Thymus (tissue), 14 donors: ENCODE measurements at places on chromosomes 2 and 18.

DNA sequence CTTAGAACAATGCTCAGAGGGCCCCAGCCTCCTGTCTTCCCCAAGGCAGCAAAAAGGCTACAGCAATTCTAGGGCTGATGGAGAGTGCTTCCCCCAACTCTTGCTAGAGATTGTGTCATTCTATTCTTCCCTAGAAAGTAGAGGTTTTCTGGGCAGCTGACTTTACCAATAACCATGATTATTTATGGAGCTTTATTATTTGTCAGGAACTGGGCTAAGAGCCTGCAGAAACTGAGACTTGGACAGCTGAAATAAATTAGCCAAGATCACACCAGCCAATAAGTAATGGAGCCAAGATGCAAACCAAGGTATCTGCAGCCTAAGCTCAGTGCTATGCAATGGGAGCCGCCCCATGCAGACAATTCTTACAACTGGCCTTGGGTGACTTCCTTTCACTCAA, 84.8 kb downstream of the CCBE1 start:
- H3K27ac ChIP-seq = no peak overlapping the region
- DNase-seq = no peak
- H3K27me3 ChIP-seq = no peaks in the 10 kb centered on the region
- H3K36me3 ChIP-seq = no peaks in the 10 kb centered on the region

DNA sequence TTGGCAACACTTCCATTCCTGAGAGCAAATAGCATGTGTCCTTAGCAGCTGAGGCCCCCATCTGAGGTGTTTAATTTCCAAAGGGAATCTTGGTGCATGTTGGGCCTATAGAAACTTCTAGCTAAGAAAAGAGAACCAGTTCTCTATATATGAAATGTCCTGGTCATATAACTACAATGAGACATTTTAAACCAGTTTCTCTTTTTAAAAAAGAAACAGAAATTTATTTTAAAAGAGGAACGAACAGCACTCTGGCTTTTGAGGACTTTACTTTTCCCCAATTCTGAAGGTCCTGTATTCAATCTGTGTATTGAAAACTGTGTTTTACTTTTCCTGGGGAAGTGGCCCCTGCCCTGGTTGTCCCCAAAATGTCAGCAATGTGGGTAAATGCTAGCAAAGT, 309.5 kb upstream of the STON1 start:
- H3K27me3 ChIP-seq = no peaks in the 10 kb centered on the region
- no peaks in the 10 kb centered on the region for H3K4me1 ChIP-seq
- no peaks in the 10 kb centered on the region for H3K36me3 ChIP-seq
- DNase-seq = no peak
- no peak overlapping the region for H3K4me3 ChIP-seq

- H3K36me3 ChIP-seq = no peaks in the 10 kb centered on the region
- no peak overlapping the region for H3K27ac ChIP-seq
- no peaks in the 10 kb centered on the region for H3K27me3 ChIP-seq
- H3K4me3 ChIP-seq = no peak overlapping the region
- DNase-seq = no peak
Measured at GRCh38 chr18:27005589-27005988, 140.1 kb upstream of the AQP4 start.

DNA sequence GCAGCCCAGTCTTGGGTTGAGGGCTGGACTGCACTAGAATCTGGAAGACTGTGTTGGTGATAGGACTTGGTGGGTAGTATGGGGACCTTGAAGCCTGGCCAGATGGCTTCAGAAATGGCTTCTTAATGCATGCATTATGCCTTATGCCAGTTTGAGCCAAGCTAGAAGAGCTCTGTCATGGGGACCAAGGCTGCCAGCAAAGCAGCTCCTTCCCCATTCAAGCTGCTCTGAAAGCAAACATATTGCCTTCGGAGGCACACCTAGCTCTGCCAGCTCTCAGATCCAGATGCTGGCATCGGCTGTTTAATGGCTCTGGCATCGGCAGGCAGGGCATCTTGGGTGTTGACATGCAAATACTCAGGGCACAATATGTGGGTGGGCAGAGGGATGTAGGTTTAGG, 59.0 kb upstream of the IGFBP5 start:
- H3K4me1 ChIP-seq = no peaks in the 10 kb centered on the region
- no peak overlapping the region for H3K27ac ChIP-seq
- no peaks in the 10 kb centered on the region for H3K27me3 ChIP-seq
- no peaks in the 10 kb centered on the region for H3K36me3 ChIP-seq

GRCh38 chr2:184006998-184007397, 591.3 kb upstream of the ZNF804A start:
- no peak for DNase-seq
- H3K36me3 ChIP-seq = no peaks in the 10 kb centered on the region
- no peak overlapping the region for H3K4me3 ChIP-seq
- H3K27me3 ChIP-seq = no peaks in the 10 kb centered on the region
- no peak overlapping the region for H3K27ac ChIP-seq
- H3K4me1 ChIP-seq = no peaks in the 10 kb centered on the region

DNA sequence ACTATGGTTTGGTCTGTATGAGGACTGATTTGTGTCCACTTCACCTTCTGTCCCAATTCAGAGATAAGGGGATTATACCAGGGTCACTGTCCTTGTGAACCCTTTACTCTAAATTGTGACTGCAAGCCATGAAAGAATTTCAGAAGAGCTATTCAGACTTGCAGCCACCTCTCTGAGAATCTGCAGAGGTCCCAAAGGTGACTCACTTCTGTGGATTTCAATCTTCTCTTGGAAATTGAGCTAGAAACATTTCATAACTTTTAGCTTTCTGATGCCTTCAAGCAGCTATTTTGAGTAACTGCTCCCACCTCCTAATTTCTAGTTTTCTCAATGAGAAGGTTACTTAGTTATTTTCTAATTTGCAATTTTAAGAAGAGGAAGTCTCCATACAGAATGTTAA, 1242.4 kb upstream of the ACVR2A start:
- no peaks in the 10 kb centered on the region for H3K36me3 ChIP-seq
- H3K27me3 ChIP-seq = no peaks in the 10 kb centered on the region
- H3K4me1 ChIP-seq = no peaks in the 10 kb centered on the region
- no peak overlapping the region for H3K27ac ChIP-seq
- DNase-seq = no peak

GRCh38 chr18:66562279-66562678, 41.6 kb downstream of the CDH19 start:
- DNase-seq = no peak
- no peak overlapping the region for H3K27ac ChIP-seq
- no peaks in the 10 kb centered on the region for H3K27me3 ChIP-seq

- no peak for DNase-seq
- H3K4me3 ChIP-seq = peak within 1 kb of the TSS; percentile 51
- H3K4me1 ChIP-seq = peaks cover 23% of the 10 kb centered on the region
- H3K36me3 ChIP-seq = no peaks in the 10 kb centered on the region
- H3K27me3 ChIP-seq = peaks cover 19% of the 10 kb centered on the region
- H3K27ac ChIP-seq = peak within 1 kb of the TSS; percentile 87
Measured at GRCh38 chr2:182866461-182867406, at the start of gene FRZB. Gene FRZB (minus strand): TSS chr2:182866637. CDS start chr2:182866552, 85 bp downstream.

DNA sequence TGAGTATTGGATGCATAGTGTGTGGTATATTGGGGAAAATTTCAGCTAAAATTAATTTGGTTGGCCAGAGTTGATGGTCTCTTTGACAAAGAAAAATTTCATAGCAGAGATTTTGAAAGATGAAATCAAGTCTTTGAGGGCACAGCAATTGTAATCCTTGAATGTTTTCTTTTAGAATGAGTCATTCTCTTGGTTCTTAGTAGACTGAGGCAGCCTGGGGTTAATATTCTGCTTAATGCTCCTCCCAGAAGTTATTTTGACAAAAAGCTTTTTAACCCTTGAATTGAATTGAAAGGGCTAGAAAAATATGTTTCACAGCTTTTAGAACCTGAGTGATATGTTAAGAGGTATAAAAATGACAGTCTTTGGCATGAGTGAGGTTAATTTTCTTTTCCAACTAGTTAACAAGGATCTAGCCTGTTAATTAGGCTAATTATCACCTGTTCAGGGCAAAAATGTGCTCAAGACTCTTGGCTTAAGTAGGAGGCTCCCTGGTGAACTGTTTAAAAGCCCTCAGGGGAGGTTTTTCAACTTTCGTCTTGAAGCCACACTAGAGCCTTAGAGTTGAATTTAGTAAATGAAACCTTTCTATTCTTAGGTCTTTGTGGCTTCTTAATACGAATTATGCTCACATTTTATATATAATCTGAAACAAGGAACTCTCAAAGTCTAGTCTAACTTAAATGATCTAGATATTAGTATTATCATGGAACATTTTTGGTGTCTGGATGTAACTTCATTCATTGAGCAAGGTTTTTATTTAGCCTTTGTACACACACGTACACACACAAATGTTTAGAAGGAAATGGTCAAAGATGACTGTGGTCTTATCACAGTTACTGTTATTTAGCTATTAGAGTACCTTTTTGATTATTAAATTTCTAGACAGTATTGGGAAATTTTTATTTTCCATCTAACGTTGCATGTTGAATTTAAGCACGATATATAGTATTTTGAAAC, 272.5 kb downstream of the ZNF407 start:
- no peak overlapping the region for H3K4me3 ChIP-seq
- no peak overlapping the region for H3K27ac ChIP-seq
- H3K27me3 ChIP-seq = no peaks in the 10 kb centered on the region
- no peaks in the 10 kb centered on the region for H3K36me3 ChIP-seq
- DNase-seq = no peak

GRCh38 chr2:28716265-28716865, 35.3 kb upstream of the PPP1CB start:
- H3K4me1 ChIP-seq = no peaks in the 10 kb centered on the region
- H3K27me3 ChIP-seq = no peaks in the 10 kb centered on the region
- H3K4me3 ChIP-seq = no peak overlapping the region
- no peaks in the 10 kb centered on the region for H3K36me3 ChIP-seq

DNA sequence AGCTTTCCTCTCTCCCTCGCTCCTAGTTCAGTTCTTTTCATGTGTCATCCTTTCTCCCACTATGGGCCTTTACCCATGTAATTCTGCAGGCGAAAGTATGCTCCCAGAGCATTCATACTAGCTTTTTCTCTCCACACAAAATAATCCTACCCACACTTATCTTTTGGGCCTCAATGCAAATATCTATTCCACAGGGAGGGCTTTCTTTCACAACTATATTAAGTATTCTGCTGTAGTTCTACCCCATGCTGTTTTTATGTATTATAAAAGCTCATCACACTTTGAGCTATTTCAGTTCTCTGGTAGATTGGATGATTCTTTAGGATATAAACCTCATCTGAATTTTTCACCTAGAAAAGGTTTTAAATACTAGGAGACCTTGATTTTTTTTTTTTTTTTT, 774.6 kb upstream of the CRIM1 start:
- no peaks in the 10 kb centered on the region for H3K27me3 ChIP-seq
- DNase-seq = no peak
- H3K4me3 ChIP-seq = no peak overlapping the region
- no peaks in the 10 kb centered on the region for H3K4me1 ChIP-seq

DNA sequence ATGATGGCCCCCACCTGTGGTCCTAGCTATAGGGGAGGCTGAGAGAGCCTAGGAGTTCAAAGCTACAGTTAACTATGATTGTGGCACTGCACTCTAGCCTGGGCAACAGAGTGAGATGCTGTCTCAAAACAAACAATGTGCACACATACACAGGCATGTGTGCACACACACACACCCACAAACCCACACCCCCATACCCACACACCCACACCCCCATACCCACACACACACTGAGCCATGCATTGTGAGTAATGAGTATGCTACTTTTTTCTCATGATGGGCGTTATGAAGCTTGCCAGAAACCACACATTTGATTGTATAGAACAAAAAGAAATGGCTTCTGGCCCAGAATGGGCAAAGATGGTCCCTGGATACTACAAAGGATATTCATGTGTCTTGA, 691.1 kb downstream of the SLC4A3 start:
- no peak for DNase-seq
- H3K4me3 ChIP-seq = no peak overlapping the region
- no peak overlapping the region for H3K27ac ChIP-seq
- H3K27me3 ChIP-seq = no peaks in the 10 kb centered on the region
- no peaks in the 10 kb centered on the region for H3K4me1 ChIP-seq
- no peaks in the 10 kb centered on the region for H3K36me3 ChIP-seq

DNA sequence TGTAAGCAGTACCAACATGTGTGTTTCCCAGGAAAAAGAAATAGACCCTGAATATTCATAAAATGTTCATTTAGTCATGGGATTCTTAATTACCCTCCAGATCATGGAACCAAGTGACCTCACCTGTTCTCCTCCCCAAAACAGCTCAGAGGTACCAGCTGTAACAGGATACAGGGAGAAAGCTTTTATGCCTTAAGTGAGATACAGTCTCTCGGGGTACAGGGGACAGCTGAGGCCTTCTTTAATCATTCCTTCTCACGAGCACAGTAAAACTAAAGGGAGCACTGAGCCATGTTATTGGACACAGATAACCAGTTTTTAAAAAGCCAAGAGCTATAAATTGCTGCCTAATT, 16.6 kb downstream of the EPHA4 start:
- no peaks in the 10 kb centered on the region for H3K27me3 ChIP-seq
- DNase-seq = no peak
- H3K4me1 ChIP-seq = no peaks in the 10 kb centered on the region
- H3K36me3 ChIP-seq = no peaks in the 10 kb centered on the region

DNA sequence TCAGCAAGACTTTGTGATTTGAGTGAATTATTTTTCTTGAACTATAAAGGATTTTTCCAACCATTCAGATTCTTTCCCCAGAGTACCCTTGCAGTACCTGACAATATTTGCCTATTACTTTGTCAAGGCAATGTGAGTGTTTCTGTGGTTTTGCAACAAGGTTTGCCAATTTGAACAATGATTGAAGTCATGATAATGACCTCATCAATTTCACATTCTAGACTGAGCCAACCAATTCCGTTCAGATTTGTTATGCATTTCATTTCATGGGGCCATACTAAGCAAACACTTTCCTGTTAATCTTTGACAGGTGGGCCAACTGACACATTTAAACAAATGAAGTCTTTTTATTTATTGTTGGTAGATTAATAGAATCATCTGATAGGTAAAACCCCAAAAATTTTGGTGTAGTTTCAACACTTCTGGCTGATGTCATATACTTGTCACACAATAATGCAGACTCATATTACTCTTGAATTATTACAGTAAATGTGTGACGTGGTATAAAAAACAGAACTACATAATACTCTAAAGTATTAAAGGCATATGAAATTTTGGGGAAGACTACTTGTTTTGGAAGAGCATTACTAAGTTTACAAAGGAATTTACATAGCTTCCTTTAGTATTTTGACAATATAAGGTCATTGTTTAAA, 526.4 kb downstream of the DPP10 start:
- no peak overlapping the region for H3K27ac ChIP-seq
- no peak for DNase-seq
- no peaks in the 10 kb centered on the region for H3K4me1 ChIP-seq
- H3K4me3 ChIP-seq = no peak overlapping the region

DNA sequence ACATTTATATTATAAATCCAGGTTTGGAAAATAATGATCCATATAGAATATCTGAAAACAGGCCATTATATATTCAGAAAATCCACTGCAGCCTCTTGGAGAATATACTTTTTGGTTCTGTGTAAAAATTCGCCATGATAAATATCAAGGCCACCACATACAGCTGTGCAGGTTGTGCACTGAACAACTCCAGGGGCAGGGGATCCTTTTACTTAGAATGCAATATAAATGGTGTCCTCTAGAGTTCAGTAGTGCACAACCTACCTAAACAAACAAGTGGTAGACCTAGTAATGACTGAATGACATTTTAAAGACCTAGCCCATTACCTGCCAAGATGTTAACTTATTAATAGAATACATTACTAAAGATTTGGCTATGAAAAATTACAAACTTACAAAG, 22.4 kb downstream of the MOGAT1 start:
- no peaks in the 10 kb centered on the region for H3K36me3 ChIP-seq
- H3K27ac ChIP-seq = no peak overlapping the region
- no peak for DNase-seq
- no peak overlapping the region for H3K4me3 ChIP-seq
